NCI-H1105 treated with DMSO at 0.1 percent for 48 hours (cell line): ENCODE measurements at places on chromosomes 5 and 9.

DNA sequence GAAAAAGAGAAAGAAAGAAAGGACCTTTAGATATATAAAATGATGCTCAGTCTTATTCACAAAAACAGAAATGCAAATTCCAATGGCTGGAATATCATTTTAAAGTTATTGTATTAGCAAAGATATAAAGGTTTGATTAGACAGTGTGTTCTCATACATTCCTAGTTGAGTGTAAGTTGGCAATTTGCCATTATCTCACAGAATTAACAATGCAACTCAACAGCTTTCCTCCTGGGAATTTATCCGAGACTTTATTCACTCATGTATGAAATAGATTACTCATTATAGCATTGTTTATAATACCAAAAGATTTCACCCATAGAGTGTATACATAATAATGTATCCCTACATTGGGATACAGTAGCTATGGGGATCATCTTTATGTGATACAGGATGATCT lies 27.1 kb upstream of the MLLT3 start:
- peak; percentile 28 for DNase-seq

DNA sequence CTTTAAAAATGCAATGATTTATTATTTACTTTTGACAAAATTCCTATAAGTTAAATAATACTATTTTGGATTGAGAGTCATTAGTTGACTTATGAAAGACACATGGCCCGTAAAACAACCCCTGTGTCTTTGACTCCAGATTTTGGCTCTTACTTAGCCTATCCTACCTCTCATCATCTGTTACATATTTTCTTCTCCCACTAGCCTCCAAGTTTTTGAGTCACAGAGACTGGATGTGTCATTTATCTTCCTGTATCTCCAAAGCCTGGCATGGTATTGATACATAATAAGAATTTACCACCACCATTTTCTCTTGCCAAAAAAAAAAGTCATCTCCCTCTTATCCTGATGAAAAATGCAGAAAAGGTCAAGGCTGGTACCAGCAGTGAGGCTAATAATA lies 99.9 kb downstream of the GABRB2 start:
- no peak for DNase-seq

DNA sequence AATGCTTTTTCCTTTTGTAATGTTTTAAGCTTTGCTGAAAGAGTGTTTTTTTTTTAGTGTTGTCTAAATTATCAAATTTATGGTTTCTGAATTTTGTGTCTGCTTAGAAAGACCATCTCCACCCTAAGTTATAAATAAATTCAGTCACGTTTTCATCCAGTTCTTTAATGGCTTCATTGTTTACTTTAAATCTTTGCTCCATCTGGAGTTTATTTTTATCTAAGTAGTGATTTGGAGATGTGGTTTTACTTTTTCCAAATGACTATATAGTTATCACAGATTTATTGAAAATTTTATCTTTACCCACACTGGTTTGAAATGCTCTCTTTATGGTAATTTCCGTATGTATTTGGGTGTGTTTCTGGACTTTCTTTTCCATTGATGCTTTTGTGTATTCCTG lies 577.2 kb upstream of the ZNF608 start:
- DNase-seq = no peak

- no peak for DNase-seq
Measured at GRCh38 chr9:121853617-121854395, 202.4 kb downstream of the DAB2IP start.

DNA sequence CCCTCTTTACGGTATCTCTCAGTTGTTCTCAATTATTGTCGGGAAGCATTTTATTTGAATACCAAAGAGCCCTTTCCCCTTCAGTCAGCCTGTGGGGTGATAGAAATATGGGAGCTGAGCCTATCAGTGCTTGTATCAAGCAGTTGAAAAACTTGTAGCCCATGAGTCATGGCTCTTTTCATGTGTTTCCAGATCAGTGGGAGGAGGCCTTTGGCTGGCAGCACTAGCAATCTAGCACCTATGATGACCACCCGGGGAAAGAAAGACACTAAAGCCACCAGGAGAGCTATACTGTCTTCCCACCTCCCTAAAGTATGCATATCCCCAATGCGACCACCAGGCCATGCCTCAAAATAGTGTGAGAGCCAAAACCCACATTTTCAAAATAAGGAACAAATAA lies 696.9 kb upstream of the C9orf72 start:
- DNase-seq = no peak

DNA sequence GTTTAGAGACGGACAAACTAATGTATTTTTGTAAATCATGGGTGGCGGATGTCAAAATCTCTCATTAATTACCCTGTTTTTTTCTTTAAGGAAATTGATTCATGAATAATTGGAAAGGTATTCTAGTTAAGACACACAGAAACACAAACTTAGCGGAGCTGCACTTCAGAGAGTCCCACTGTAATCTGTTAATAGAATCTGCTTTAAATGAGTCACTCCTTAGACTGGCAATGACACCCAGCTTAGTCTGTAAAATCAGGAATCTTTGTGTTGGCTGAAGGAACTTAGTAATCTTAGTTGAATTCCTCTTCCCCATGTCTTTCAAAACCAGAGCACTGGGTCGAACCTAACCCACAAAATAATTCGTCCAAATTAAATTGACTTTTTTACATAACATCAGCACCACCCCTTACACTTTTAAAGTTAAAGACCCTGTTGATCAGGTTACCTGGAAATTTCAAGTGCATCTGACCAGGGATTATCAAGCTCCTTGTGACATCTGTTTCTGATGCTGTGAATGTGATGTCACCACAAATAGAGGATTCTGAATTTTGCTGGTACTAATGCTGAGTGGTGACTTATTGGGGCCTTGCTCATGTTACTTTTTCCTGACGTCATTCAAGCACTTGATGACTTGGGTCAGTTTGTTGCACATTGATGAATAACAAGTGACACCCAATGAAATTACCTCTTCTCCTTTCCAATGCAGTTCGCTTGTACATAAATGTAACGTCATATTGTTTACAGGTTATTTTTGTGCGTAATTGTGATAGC lies 313.6 kb downstream of the KCTD16 start:
- DNase-seq = no peak

- DNase-seq = no peak
Measured at GRCh38 chr5:30937070-30937469, 256.4 kb upstream of the CDH6 start.

GRCh38 chr5:168851902-168852321 lies 272.7 kb upstream of the PANK3 start:
- no peak for DNase-seq
